T follicular helper cell (primary cell): ENCODE measurements at places on chromosomes 3 and 15.

DNA sequence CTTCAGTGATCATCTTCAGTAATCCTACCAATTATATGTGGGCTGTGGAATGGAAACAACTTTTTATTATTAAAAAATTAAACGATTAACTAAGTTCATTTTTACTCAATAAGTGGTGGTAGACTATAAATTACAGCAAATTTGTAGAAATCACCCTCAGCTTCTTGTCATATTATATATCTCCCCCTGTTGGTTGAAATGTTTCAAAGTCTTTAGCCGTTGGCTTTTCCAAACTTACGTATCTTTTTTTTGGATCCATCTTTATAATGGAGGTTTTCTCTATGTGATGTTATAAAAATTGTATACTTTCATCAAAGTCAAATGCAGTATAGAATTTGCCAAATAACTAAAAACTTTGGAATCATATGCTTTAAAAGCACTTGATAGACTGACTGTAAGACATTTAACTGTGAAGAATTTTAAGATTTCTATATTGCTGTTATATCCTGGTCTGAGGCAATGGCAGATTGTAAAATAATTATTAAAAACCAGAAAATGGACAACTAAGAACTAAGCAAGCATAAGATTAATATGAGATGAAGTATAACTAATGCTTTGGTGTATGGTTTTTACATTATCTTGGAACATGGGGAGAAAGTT, 44.7 kb downstream of the ATP11B start:
- DNase-seq: no peak

- DNase-seq: no peak
Observed at GRCh38 chr3:3586843-3587646, 212.2 kb upstream of the LRRN1 start.

- DNase-seq: no peak
Observed at GRCh38 chr3:70556056-70556455, 243.6 kb upstream of the MDFIC2 start.

GRCh38 chr3:8984081-8984480, 20.8 kb upstream of the RAD18 start:
- DNase-seq: no peak

- no peak for DNase-seq
Observed at GRCh38 chr3:25782636-25782937, 656 bp downstream of the NGLY1 start.

DNA sequence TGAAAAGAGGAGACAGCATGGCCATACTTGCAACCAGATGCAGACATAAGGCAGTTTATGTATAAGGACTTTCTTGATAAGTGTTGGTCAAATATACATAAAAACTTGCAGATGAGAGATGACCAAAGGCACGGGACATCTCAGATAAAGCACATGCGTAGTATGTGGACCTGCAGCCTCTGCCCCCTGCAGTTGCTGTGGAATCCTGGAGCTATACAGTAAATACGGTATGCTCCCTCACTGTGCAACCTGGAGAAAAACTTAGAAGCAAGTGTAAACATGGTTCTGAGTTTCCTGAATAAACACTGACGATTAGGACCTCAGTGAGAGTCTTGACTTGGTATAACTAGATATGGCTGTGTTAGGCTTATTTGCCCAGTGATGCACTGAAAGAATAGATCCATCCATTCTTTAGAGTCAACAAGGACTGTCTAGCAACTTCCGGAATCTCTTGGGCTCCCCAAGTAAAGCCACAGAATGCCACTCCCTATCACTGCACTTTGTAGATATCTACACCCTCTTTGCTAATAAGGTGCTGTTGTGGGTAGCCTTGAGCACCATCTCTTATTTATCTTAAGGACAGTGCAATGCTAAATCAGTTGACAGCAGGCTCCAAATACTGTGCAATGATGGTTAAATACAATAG, 40.2 kb downstream of the GJD2 start:
- DNase-seq: no peak
